Activated T-helper 1 cell treated with Interleukin-2 at 50 U/mL for 16 hours (primary cell): ENCODE measurements at places on chromosomes 1 and 21.
A peak's percentile ranks its signal among the peaks of the same experiment; 100 is the strongest.

GRCh38 chr1:86150553-86151055 is 6.0 kb downstream of the COL24A1 start:
- DNase-seq, result no peak

DNA sequence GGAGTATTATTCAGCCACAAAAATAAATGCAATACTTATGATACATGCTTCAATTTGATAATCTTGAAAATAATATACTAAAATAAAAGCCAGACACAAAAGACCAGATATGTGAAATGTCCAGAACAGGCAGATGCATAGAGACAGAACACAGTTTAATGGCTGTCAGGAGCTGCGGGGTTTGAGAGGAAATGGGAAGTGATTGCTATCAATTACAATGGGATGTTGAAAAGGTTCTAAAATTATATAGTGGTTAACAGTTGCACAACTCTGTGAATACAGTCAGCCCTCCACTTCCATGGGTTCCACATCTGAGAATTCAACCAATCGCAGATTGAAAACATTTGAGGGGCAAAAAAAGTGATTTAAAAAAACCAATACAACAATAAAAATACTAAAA is 54.0 kb downstream of the LTN1 start:
- no peak for DNase-seq

- DNase-seq, result no peak
Observed at GRCh38 chr1:16251381-16251780, 14.4 kb upstream of the CPLANE2 start.

DNA sequence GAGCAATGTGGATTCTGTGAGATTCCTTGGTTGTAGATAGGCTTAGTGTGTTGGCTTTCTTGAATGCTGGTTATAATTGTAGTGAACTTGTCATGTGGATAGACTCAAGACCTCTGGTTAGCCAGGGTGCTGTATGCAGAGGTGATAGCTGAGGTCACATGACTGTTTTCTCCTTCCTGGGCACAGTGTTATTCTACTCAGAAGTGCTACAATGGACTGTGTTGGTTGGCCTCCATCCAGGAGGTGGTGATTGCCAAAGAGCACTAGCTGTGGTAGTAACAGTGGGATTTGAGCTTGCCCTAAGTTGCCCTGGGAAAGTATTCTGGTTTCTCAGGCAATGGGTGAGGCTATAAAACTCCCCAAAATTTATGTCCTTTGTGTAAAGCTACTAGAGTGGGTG is 71.6 kb downstream of the SH3BGR start:
- no peak for DNase-seq

- DNase-seq, result no peak
Observed at GRCh38 chr1:37688926-37689325, 3.4 kb upstream of the CDCA8 start.

DNA sequence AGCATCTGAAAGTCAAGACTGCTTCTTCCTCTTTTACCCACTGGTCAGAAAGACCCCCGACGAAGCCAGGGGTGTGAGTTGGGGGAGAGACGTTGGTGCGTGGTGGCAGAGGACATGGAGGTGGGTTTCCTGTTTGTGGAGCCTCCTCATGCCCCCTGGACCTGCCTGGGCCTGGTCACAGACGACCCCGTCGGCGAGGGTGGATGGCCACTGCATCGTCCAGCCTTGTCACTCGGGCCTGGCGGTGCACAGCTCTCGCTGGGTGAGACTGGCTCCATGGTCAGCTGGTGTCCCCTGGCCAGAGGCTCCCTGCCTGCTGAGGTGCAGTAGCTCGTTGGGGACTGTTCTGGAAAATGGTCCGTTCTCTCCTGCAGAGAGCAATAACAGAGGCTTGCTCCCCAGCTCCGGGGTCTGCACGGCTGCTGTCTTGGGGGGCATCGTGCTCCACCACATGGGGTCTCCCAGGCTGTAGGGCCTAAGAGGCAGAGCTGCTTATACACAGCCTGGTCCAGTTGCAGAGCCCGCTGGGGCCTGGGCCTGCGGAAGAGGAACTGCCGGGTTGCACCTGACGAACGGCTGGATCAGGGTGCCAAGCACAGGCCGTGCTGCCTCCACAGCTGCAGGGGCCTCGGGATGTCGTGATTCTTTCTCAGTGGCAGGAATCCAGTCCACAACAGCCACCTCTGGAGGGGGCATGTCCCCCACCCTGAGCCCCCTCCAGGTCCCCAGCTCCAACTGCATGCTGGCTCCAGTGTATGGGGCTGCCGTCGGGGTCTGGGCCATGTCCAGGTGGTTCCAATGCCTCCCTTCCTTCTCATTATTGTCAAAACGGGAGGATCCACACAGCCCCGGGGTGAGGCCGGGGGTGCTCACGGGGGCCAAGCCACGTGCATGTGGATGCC is 18.0 kb upstream of the ACTRT2 start:
- DNase-seq, result no peak

GRCh38 chr1:109229531-109230127 is 15.9 kb downstream of the SARS1 start:
- no peak for DNase-seq

DNA sequence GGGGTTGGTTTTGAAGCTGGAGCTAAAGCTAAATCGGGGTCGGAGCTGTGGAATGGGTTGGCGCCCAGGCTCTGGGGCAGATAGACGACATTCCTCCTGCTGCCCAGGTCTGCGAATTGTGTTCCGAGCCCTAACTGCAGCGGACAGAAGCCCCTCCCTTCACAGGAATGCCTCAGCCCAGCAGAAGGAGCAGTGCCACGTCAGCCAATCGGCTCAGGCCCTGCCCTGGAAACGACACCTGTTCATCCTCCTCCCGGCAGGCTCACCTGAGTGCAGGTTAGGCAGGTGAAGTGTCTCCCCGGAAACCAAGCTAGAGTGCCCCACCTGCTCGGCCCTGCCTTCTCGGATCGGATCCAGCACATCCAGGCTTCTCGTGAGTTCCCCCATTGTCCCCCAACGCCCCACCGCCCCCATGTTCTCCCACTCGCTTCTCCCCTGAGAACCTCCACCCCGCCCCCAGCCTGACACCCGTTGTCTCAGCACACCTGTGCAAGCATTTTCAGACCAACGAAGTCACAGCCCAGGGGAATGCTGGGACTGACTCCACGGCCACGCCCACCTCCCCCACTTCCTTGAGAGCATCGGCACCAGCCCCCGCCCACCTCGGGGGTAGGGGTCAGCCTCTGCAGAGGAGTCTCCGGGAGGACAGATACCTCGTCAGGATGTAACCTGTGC is 775 bp downstream of the TMEM125 start:
- no peak for DNase-seq

DNA sequence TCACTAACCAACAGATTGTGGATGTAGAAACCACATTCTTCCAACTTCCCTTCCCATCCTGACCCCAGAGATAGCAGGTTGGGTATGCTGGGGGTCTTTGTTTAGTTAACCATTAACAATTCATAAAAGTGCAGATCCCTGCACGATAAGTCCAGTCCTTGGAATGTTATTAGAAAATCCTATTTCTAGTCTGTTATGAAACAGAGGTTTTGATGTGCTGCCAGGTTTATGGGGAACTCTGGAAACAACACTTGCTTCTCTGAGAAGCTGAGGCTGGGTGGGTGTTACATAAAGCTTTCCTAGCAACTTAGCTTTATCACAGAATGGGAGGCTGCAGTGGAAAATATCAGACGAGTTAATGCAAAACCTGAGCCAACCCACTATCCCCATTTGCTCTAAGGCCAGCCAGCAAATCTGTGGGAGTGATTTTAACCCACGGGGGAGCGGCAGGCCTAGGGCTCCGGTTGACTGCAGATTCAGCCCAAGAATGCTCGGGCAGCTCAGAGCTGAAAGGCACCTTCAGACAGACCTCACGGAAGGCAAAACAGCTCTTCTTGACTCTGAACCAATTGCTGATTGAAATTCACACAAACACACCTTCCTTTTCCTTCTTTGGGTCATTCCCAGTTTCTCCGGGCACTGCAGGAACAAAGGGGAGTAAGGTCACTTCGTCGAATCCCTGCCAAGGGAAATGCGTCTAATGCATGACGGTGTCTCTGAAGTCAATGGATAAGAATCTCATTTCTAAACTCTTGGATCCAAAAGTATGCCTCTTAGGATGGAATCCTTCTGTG is 111.7 kb upstream of the IRF2BP2 start:
- no peak for DNase-seq

DNA sequence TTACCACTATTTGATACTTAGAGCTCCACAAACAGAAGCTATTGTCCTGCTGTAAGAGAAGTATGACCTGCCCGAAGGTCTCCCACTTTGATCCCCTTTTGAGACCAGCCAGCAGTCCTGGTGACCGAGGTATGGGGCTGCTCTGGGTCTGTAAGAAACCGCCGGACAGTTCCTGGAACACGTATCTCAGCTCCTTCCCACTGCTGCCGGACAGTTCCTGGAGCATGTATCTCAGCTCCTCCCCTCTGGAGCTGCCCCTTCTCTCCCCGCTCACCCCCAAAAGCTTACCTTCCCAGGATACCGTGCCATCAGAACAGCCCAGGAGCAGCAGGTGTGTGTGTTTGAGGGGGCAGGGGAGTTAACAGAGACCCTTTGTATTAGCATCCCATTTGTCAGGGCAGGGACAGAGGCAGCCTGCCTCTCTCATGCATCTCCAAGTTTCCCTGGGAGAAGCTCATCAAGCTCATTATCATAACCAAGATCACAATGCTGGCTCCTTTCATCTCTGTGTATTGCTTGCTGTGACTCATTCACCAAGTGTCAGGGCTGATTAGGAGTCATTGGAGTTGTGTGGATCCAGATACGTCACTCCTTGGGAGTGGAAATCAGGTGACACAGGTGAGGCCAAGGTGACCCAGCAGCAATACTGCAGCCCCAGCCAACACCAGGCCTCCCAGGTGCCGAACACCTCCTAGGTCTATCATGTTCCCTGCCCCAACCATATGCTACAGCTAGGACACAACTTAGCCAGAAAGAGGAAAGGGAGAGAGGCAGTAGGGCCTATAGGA is 25.3 kb downstream of the OPTC start:
- no peak for DNase-seq

- peak; percentile 47 for DNase-seq
Observed at GRCh38 chr1:1216770-1217620, 3.0 kb upstream of the TNFRSF4 start.

- no peak for DNase-seq
Observed at GRCh38 chr1:18556364-18556763, 74.3 kb upstream of the PAX7 start.

GRCh38 chr1:61520401-61520800 is 204.5 kb downstream of the TM2D1 start:
- no peak for DNase-seq

GRCh38 chr21:33096426-33096825 is 26.5 kb downstream of the OLIG1 start:
- DNase-seq, result no peak

- DNase-seq, result no peak
Observed at GRCh38 chr1:171793636-171794035, 12.2 kb downstream of the METTL13 start.

- no peak for DNase-seq
Observed at GRCh38 chr1:155125946-155126555, 1.6 kb upstream of the EFNA1 start.

DNA sequence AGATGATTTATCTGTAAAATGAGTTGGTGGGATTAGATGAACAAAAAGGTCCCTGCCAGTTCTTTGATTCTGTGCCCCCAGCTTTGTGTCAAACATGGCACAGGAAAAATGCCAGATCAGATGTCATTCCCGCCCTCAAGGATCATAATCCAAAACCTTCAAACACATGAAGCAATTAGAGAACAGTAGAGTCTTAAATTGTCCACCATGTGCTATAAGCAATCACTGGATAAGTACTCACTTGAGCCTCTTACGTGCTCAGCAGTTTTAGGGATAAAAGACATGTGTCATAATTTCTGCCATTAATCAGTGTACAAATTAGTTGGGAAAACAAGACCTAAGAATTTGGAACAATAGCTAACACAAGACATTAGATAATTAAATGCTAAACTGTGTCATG is 15.4 kb upstream of the KIAA0040 start:
- DNase-seq, result no peak

GRCh38 chr1:58769809-58770320 is 14.0 kb downstream of the JUN start:
- DNase-seq, result no peak

GRCh38 chr1:186948535-186948934 is 119.8 kb downstream of the PLA2G4A start:
- no peak for DNase-seq

DNA sequence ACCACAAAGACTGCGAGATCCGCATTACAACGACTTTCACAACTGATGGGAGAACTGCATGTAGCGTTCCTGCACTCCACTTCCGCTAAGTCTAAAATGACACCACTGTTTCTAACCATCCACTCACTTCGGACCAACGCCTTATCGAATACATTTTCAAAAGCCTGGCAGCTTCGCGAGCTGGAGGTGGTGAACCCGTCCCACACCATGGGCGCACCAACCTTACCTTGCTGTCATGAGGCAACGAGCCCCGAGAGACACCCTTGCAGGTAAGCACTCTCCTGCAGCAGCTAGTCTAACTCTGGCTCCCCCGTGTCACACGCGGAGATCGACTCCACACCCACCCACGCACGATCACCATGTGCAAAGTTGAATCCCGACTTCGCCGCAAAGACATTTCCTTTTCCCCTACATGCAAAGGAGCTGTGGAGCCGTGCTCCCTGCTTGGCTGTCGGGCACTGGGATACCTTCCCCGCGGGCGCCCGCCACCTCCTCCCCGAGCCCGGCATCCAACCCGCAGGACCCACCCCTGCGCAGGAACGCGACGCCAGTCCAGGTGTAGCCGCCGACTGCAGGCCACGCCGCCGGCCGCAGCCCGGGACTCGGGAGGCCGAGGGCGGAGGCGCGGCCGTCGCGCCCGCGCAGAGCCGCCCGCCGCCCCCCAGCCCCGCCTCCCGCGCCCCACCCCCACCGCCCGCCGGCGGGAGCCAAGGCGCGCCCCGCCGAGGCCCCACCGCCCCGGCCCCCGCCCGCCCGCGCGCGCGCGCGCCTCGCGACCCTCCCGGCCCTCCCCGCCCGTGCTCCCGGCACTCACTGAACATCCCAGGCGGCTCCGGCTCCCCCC is 629 bp downstream of the TAF5L start:
- DNase-seq, result peak; percentile 14

- no peak for DNase-seq
Observed at GRCh38 chr1:76352741-76353435, 278.3 kb downstream of the ST6GALNAC3 start.

DNA sequence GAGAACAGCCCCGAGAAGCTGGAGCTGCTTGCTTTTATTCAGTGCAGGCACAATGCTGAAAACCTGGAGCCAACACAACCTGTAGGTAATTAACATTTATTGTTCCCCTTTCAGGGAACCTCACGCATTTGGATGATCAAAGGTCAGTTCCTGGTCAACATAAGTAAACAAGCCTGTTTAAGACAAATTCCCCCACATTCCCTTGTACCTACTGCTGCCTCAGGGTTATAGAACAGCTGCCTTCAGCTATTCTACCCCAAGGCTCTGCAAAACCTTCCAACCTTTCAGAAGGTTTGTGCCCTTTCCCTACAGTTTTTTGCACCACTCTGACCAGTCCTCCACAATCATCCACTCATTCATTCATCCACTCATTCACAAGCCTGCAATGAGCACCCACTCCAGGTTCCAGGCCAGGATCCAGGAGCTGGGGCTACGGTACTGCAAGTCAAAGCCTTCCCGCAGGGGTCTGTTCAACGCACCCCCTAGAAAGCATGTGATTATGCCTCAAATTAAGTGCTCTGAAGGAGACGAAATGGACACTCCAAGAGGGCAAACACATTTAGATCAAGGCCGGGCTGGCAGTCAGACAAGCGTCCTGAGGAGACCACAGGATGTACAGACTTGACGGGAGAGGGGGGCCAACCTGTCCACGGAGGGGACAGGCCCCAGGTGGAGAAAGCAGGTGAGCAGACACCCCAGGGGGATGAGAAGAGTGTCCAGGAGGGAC is 683.9 kb downstream of the MATN1 start:
- no peak for DNase-seq

GRCh38 chr1:7136166-7136953 is 351.1 kb downstream of the CAMTA1 start:
- DNase-seq, result no peak
